Memory B cell (primary cell): ENCODE measurements at places on chromosomes 12 and 14.

DNA sequence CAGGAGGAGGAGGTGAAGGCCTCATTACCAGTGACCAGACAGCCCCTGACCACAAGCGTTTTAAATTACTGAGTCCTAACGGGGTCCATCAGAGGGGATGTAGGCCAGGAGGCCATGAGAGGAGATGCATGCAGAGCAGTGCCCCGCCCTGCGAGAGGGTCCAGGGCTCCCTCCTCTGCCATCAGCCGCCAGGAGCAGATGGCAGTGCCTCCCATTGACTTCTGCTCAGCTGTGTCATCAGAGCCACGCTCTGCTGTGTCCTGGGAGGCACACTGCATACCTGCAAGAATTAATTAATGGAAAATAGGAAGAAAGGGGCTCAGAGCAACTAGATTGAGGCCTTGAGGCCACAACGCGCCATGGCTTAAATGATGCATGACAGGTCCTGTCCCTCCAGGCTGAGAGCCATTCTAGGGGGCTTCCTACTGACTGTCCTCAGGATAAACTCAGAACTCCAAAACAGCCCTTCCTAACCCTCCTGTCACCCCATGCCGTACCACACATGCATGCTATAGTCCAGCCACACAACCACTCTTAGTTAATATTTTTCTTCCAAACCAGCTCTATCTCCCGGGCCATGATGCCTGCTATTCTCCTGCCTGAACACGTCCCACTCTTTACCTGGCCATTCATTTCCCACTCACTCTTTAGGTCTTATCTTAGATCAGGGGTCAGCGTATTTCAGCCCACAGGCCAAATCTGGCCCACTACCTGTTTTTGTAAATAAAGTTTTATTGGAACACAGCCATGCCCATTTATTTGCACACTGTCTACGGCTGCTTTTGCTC lies 235.8 kb downstream of the KSR2 start:
- no peak for DNase-seq

- no peak for DNase-seq
Measured at GRCh38 chr14:47658041-47658440, 17.4 kb downstream of the MDGA2 start.

- DNase-seq = no peak
Measured at GRCh38 chr14:69490219-69490918, 5.8 kb downstream of the PLEKHD1 start.

DNA sequence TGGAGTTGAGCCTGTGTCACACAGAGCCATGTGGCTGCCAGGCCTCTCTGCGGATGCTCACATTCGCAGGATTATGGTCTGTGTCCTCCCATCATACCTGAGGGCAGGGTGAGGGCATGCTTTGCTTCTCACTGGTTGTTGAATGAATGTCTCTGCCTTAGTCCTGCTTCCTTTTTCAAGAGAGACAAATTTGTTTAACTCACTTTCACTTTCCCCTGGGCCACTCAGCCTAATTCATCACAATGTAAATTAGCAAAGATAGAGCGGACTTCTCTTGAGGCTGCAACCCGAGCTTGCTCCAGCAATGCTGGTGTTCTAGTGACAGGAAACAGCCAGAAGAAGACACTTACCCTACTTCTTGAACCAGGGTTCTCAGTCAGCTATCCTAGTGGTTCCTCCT lies 35.5 kb upstream of the PAX9 start:
- DNase-seq = no peak

- no peak for DNase-seq
Measured at GRCh38 chr14:95267306-95267705, 52.4 kb downstream of the CLMN start.

- DNase-seq = peak; percentile 75
Measured at GRCh38 chr12:52050116-52050757, 1.0 kb upstream of the NR4A1 start.
